ENCODE measurements at places on chromosomes 4 and X.

GRCh38 chrX:47166126-47166525 is 21.1 kb downstream of the RBM10 start:
- DNase-seq = no peak

DNA sequence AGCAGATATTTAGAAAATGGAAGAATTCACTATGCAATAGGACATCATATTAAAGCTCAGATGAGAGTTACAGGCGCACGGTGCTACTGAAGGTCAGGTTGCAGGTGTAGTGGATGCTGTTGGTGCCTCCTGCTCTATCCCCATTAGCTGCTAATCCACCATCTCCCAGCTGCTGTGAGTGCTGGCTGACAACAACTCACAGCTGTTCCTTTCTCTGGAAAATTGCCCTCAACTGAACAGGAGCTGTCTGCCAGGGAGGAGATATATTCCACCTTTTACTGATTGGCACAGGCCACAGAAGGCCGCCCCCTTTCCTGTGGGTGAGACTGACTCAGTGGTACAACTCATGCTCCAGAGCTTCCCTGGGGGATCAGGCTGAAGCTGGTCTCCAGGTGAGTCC is 48.7 kb downstream of the UCHL1 start:
- peak; percentile 46 for DNase-seq

DNA sequence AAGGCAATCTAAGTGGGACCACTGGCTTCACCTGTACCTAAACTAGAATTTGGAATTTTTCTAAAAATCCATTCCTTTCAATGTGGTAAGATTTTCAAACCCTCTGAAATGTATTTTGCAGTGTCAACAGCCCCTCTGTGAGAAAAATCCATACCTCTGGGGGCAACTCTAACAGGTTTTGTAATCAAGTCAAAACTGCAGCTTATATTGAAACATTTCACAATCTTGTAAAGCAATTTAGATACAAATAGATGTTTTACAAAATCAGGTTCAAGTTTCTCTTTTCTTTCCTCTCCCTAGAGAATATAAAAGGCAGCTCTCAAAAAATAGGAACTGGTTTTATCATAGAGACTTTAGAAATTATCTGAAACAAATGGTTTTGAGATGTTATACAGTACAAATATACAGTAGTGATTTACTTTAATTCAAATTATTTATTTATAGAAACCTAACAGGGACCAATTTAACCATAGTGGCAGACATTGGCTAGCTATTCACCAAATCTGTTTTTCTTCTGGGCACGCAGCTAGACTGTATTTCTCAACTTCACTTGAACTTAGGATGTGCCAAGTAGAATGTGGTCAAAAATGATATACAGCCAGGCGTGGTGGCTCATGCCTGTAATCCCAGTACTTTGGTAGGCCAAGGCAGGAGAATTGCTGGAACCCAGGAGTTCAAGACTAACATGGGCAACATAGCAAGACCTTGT is 36.3 kb upstream of the SPINK2 start:
- peak; percentile 29 for DNase-seq

DNA sequence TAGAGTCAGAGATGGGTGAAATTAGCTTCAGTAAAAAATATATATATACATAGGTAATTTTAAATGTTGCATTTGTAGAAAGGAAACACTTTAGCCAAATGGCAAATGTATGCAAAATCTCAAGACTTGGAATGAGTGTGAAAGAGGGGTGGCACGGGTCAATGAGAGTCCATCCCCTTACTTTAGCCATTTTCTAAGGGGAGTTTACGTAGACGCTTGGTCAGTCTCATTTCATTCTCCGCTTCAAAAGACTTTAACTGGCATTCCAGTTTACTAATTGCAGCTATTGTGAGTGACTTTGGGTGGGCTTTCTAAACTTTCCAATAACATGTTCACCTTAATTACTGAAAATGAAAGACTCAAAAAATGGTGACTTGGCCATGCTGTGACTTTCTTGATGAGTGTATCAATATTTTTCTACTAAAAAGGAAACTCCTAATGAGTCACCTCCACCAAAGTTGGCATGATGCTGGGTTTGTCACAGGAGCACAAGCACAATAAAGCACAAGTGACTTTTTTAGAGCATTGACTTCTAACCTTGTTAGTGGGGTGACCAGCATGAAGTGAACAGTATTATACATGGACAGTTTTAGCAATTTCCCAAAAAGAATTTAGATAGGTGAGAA is 356.0 kb upstream of the RASGEF1B start:
- DNase-seq = no peak

DNA sequence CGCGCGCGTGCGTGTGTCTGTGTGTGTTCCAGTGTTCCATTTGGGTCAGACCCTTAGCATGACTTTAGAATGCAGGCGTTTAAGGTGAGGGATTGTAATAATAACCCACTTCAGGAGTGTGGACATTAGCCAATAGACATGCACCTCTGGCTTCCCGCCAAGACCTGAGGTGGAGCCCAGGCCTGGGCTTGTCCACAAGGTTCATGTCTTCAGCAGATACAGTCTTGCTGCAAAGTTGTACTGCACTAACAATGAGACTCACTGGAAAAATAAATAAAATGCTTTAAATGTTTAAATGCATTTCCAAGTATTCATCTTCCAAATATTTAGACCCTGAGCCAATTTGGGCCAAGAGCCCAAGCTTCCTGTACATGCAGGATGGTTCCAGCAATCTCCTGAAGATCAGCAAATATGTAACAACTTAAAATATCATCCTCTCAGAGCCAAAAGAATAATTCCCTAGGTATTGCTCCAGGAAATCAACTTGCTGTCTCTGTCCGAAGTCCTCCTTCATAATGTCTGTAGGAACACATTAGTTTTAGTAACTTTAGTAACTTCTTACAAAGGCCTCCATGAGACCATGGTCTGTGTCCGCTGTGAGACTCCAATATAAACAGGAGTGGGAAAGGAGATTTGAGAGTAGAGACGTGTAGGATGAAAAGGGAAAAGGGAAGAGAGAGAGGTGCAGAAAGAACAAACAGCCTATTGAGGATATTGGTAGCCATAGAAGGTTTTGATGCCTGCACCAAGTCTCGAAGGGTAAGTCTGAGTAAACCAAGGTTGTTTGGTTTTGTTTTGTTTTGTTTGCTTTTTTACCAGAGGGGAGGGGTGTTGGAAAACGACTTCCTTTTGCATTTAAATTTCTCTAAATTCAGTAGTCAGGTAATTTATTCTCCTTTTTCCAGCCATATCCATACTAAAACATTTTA is 98.5 kb upstream of the KLF3 start:
- DNase-seq = no peak

DNA sequence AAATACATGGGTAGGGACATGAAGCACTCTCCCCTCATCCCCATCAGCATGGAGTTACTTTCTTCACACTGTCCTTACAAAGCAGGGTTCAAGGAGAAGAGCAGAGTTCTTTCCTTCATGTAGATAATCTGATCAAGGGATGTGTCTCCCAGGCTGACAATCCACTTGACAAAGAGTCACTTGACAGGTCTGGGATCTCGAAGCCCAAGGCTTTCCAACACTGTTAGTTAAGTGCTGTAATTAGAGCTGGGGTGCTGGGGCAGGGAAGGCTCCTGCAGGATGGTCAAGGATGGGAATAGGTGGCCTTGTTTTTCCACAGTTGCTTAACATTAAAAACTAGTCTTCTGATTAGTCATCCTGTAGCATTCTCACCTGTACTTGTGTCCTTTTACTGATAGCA is 38.0 kb downstream of the CCNG2 start:
- DNase-seq = no peak

DNA sequence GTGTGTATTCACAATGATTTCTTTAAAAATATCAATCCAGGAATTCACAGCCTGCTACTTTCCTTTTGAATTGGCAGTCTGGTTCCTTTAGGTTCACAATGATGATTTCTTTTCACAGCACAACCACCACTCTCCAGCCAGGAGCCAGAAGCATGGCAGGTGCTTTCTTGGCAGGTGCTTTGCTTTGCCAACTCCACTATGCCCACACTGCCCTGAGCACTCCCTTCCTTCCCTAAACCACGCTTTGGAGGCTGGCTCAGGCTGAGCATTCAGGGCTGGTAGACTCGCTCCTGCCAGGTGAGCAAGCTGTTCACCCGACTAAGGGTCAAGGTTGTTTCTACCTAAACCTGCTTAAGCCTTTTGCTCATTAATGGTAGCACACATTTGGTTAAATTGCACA is 184.5 kb downstream of the SH3KBP1 start:
- DNase-seq = no peak

DNA sequence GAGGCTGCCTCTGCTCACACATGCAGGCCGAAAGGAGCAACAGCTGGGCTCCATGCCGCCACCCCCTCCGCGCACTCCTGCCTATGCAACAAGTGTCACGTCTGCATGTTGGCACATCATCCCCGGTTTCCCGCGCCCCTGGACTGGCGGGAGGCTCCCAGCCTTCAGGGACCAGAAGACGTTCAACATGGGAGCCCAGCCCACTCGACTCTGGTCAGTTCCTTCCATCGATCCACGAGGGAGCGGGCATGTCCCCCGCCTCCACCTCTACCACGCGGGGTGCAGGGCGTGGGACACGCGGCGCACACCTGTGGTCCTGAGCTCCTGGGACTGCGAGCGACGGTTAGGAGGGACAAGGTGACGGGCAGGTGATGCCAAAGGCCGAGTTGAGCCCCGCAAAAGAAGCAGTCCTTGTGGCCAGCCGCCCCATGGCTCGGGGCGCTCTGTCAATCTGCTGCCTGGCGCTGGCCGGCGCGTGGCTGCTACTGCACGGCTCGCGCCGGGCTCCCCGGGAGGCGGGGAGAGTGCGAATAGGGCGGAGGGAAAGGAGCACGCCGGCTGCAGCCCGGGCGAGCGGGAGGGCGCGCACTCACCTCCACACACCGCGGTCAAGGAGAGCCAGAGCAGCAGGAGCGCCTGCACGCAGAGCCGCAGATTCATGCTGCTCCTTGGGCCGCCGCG is 645 bp downstream of the APLN start:
- DNase-seq = peak; percentile 43

DNA sequence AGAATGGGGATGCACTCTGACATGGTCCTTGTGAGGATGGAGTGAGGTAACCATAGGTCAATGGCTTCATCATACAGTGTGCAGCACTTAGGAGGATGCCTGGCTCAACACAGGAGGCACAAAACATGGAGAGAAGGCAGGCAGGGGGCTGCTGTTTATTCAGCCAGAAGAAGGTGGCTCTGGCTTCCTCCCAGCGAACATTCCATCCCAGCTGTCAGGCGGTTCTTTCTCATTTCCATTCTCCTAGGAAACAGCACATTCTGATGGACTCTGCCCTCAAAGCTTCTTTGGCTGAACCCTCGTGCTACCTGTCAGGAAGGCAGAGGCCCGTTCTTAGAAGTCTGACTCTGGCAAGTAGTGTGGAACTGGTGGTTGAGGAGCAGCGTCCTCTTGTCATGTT is 18.6 kb downstream of the STK32B start:
- no peak for DNase-seq

- DNase-seq = no peak
Measured at GRCh38 chr4:149933120-149933519, 117.5 kb upstream of the IQCM start.

DNA sequence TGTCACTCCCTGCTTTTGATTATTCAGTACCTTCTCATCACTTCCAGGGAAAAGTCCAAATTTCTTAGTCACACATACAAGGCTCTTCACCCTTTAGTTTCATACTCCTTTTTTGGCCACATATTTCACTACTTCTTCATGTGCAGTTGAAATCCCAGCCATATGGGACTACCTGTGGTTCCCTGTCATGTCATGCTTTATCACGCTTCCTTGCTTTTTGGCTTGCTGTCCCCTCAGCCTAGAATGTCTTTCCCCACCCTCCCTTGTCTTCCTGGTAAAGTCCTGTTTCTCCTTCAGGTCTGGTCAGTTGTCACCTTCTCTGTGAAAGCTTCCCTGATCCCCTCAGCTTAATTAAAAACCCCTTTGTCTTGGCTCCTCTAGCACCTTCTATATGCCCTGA is 163.8 kb downstream of the AFF2 start:
- no peak for DNase-seq

DNA sequence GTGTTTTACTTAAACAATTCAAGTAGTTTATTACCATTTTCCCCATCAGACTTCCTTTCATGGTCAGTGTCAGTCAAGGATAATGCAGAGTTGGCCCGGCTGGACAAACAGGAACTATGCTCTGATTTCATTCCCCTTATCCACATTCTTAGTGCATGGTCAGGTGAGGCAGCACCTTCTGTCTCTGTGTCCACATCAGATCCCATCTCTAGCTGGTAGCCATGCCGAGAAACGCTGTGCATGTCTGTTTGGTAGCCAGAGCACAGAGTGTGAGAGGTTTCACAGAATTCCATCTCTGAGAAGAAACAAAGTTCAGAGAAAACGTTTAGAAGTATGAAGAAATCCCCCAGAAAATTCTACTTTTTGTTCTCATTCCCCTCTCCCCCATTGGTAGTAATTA is 423.7 kb upstream of the TEX13C start:
- DNase-seq = no peak

DNA sequence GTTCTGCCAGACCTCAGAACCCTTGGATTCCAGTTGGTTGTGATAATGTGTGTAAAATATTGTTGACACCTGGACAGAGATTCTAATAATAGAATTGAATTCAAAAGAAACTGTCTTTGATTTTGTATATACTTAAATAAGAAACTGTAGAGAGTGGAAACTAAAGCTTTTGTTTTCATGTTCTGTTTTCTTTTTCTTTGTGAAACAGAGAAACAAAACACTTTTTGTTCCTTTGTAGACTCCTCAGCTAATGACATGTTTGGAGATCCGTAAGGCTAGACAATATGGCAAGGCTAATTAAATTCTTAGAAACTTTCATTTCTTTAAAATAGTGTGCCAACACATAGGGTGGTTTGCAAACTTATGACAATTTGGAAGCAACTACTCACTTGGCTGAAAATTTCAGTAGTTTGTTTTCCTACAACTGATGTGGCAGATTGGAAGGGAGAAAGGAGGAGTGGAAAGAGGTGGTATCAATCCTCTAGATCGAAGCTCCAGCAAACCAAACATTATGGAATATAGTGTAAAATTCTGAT is 90.9 kb upstream of the FAT1 start:
- no peak for DNase-seq

DNA sequence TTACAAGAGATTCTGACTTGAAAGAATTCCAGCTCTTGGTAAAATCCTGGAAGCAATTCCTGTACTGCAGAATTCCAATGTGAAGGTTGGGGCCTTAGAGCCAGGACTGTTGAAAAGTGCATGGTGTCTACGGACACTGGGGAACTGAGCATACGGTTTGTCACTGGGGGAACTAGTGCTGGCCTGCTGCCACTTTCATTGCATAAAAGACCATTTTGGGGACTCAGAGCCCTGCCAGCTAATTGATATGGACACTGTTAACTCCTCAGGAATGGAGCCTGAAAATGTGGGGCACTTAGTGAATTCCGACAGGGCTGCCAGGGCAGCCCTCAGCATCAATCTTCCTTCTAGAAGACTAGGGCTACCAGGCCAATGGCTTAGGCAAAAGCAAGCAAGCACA is 55.9 kb downstream of the AMOT start:
- DNase-seq = no peak

GRCh38 chr4:11732155-11732554 is 303.5 kb upstream of the HS3ST1 start:
- no peak for DNase-seq

DNA sequence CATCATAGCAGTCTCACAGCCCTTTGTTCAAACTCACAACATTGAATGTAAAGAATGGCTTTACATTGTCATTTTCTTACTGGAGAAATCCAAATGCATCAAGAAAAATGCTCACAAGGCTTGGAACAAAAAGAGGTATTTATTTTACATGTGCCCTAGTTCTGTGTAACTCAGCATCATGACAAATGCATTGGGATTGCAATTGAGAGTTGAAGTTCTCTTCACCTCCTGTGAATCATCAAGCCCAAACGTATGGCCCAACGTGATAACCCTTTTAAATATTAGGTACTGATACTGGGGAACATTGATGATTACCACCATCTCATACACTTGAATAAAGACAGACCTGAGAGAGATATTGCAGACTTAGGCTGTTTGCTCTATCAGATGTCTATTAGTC is 61.6 kb downstream of the GASK1B start:
- DNase-seq = no peak

GRCh38 chr4:1416051-1416947 is 10.1 kb upstream of the NKX1-1 start:
- DNase-seq = no peak
